ENCODE measurements at places on chromosomes 13 and 19.

DNA sequence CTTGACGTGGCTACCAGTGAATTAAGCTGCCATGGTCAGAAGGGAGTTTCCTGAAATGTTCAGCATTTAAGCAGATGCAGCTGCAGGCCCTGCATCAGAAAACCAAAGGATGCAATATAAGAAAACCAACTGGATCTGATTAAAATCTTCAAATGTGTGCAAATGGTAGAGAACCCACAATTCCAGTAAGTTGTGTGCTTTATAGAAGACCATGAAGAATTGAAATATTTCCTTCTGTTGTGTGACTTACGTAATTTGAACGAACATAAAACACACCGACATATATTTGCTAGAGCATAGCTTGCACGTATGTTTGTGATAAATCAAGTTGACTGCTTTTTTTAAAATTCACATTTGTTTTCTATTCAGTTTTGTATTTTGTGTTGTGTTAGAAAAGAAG lies 191.4 kb downstream of the COL4A1 start:
- DNase-seq, result no peak

GRCh38 chr19:3042621-3043267 lies 13.7 kb upstream of the TLE2 start:
- DNase-seq, result no peak

- no peak for DNase-seq
Measured at GRCh38 chr19:19492026-19492610, 23.2 kb downstream of the TSSK6 start.

GRCh38 chr19:17420475-17420924 lies 653 bp downstream of the MVB12A start:
- DNase-seq, result peak; percentile 27

GRCh38 chr13:48112896-48113755 lies 18.2 kb upstream of the MED4 start:
- DNase-seq, result no peak

GRCh38 chr13:32610977-32611376 lies 24.7 kb downstream of the PDS5B start:
- DNase-seq, result no peak

GRCh38 chr13:39766464-39767158 lies 111.1 kb downstream of the COG6 start:
- no peak for DNase-seq

- no peak for DNase-seq
Measured at GRCh38 chr13:94173312-94173854, 306.1 kb downstream of the DCT start.

DNA sequence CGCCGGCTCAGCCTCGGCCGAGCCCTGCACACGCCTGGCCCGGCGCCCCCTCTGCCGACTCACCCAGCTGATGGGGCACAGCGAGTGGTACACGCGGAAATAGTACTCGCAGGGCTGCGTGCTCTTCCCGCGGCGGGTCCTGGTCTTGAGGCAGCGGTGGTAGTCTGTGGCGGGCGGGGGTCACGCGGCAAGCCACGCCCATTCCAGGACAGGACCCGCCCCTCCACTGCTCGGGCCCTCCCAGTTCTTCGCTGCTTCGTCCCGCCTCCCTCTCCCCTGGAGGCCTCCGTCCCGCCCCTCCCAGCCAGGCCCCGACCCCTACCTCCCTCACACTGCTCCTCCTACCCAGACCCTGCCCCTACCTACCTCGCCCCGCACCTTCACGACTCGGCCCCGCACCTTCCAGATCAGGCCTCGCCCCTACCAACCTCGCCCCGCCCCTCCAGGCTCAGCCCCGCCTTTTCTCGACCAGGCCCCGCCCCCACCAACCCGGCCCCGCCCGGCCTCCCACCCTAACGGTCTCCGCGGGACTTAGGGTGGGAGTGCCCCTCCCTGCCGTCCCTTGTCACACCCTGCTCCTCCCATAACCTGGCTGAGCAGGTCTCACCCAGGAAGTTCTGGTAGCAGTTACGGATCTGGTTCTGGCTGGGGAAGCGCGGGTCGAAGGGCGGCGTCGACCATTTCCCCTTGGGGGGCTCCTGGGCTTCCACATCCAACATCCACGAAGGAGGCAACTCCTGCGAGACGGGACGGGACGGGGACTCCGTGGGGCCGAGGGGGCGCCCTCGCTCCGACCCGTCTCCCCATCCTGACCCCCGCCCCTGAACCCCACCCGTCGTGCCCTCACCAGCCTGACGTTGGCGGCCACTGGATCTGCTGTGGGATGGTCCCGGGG lies 469 bp downstream of the COX6B2 start:
- peak; percentile 65 for DNase-seq

GRCh38 chr19:5001615-5002014 lies 32.7 kb downstream of the KDM4B start:
- DNase-seq, result peak; percentile 46

Measured in DMS53 (cell line).